ENCODE measurements at places on chromosomes 5 and 9.

DNA sequence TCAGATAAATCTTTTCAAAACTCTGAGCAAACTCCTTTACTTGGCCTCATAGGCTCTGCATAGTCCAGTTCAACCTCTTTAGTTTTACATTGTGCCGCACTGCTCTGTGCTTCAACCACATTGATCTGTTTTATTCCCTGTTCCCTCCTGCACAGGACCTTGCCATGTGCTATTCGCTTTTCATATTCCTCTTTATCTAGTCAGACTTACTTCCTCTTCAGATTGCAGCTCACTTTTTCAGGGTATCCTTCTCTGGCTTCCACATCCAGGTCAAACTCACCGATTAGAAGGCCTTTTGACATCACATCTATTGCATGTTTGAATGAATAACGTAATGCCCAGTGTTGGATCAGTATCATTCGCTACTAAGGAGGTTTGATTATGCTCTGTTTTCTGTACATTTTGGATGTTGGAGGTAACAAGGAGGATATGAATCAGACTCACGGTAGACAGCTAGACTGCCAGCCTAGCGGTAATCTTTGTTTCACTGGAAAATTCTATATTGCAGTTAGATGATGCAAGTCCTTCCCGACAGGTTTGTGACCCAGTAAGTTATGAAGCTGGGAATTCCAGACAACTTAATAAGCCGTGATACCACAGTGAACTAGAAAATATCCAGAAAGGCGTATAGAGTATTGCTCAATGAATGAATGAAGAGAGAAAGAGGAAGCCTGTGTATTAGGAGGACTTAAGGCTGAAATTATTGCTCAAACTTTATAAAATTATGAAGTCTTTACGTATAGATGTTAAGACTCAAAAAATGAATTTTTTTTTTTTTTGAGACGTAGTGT, 65.7 kb downstream of the IQGAP2 start:
- no peak for DNase-seq

DNA sequence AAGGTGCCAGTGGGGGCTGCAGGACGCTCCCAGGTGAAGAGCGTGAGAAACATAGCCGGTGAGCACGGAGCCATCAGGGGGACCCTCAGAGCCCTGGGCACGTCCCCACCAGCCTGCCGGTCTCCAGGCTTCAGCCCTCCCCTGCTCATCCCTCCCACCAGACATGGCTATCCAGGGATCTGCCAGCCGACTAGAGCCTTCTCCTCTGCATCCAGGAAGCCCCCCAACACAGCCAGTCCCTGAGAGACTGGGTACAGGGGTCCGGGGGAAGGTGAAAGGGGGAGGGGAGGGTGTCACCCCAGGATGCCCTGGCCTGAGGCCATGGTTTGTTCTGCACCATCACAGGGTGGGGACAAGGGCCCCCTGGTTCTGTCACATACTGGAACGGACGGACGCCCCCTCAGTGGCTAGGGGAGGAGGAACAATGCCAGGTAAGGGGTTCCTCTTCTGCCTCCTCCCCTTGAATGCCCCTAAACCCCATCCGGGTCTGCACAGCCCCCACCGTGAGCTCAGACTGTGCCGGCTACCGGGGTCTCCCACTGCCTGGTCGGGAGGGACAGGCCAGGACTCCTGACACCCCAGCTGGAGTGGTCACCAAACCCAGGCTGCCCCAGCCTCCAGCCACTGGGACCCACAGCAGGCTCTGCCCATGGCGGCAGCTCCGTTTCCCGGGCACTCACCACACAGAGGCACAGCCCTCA, 34.3 kb downstream of the NACC2 start:
- DNase-seq, result no peak

DNA sequence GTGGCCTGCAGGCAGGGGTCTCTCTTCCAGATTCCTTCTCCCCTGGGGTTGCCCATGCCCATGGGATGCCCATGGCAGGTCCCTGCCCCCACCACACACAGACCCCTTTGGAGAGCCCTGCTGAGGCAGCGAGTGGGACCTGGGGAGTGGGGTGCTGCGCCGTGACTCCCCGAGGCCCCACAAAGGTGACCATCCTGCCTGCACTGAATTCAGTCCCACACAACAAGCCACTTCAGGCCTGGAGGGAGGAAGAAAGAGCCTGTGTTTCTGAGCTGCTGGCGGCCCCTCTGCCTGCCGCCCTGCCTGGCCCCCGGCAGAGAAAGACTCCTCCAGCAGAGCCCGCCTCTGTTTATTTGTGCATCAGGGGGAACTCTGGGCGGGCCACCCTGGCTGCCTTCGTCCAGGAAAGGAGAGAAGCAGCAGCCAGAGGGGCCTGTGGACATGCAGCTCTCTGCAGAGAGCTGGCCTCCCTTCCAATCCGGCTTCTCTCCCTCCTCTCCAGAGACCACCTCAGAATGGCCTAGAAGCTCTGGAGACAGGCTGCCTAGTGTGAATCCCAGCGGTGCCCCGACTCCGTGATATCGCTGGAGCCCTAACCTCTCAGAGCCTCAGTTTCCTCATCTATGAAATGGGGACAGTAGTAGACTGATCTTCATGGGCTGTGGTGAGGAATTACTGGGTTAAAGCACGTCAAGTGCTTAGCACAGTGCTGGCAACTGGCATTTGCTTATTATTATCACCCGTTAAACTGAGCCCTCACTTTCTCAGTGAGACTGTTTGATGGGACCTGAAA, 72.9 kb downstream of the COL27A1 start:
- no peak for DNase-seq

GRCh38 chr5:173853370-173854131, 34.6 kb upstream of the CPEB4 start:
- no peak for DNase-seq

DNA sequence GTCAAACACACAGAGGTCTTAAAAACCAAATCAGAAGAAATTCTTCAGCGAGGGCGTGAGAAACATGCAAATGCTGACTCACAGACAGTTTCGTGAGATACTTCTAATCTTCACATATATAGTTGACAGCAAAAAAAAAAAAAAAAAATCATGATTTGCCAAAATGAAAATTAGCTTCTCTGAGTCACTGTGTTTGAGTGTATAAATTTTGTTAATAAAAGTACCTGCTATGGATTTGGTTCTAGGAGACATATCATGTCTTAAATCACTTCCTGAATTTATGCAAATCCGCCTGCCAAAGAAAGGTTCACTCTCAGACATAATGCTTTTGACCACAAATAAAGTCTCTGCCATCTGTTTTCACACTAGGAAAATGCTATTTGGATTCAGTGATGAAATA, 114.3 kb downstream of the SLC1A3 start:
- DNase-seq, result no peak

DNA sequence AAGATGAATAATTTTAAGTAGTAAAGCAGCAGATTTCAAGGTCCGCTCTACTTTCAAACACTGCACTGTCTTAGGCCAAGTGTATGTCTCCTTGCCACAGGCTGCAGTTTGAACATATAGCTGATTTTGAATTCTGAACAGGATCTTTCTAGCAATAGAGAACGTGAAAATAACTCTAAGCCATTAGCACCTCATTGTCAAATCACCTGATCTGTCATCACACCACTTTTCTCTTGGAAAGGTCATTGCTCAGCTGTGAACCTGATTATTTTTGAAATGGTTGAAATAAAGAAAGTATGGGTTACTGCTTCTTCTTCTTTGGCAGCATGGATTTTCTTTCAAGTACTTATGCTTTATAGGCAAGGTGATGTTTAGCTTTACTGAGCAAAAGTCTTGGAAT, 357.0 kb upstream of the RORB start:
- DNase-seq, result no peak

DNA sequence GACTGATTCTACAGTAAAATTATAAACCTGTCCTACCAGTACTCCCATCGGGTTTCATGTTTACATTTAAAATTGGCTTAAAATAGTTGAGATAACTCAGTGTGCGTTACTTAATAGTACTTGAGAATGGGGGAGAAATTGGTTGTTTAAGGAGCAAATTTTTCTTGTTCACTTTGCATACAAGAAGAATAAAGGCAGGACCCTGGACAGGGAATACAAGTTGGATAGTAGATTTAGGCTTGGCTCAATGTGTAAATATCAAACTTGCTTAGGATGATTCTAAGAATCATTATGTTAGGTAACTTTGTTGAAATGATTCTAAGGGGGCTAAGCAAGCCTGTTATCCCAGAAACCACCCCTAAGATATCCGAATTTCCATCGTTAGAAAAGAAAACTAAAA, 448.4 kb upstream of the TLE4 start:
- DNase-seq, result no peak

GRCh38 chr5:97400537-97400936, 217.5 kb upstream of the RIOK2 start:
- DNase-seq, result no peak

DNA sequence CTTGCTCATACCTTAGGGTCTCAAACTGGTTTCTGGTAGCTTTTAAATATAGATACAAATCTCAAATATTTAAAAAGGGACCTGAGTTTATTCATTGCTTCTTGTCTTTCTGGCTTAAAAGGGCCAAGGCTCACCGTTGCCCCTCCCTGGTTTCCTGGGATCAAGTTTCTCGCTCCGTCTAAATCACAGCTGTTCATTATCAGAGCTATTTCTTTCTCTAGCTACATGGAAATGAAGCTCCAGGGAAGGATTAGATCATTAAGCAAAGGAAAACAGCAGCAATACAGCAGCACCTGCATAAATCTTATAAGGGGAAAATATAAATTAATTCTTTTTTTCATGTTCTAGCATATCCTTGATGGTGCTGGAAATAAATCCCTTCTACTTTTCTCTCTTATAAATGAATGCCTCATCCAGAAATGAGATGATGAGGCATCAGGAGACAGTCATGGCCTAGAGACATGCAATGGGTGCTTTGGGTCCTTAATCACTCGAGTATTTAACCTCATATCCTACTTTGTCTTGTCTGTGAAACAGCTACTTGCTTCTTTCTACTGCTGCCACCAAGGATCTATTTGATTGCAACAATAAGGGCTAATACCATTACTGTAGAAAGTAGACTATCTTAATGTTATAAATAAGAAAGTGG, 320.1 kb downstream of the TRPM3 start:
- no peak for DNase-seq

GRCh38 chr5:65012301-65012892, 243.7 kb downstream of the CWC27 start:
- no peak for DNase-seq

DNA sequence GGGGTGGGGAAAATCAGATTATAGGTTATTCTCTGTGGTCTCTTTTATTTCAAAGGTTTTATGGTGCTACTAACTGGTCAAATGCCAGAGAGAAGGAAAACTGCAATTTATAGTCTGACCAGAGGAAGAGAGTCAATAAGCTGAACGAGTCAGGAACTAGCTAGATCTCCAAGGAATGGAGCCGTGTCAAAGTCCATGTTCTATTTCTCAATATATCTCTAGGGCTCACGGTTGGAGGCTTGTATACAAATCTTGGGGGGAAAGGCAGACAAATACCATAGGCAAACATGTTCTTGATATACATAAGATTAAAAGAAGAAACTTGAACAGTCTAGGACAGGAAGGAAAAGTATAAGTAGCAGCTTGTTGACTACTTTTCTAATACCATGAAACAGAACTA, 627.1 kb downstream of the PDE4D start:
- no peak for DNase-seq

DNA sequence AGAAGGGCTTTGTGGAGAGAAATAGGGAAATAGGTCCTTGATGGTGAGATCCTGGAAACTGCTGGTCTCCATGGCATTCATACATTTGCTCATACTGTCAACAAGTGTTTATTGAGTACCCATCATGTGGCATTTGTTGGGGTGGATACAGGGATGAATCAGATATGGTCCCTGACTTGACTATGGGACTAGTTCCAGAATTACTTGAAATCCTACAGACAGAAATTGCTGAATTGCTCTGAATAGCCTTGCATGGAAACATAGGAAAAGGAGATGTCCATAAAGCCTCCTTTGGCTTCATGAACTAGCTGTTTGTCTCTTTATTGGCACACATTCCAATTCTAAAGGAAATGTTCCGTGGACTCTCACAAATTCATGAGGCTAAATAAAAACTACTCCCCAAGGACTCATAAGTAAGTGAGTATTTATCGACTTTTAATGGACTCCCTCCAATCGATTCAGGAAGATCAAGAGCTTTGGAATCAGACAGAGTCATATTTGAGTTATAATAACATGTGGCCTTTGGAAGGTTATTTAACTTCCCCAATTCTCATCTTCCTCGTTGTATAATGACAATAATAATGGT, 122.4 kb upstream of the C6 start:
- DNase-seq, result no peak

DNA sequence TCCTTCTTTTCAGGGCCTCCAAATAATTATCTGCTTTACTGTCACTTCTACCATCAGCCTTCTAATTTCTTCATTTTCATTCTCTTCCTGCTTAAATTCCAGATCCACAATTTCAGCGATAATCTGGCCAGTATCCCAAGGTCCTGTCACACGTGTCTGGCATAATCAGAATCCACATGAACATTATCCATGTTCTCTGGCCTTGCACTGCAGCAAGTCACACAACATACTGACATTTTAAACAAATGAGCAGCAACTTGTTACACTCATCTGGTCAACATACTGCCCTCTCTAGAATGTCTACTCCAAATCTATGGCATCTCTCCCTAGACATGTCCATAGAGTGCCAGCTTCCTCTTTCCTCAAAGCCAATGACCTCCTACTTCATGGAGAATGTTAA, 43.8 kb upstream of the RASEF start:
- no peak for DNase-seq

GRCh38 chr5:14534773-14535172, 46.8 kb upstream of the OTULINL start:
- no peak for DNase-seq

DNA sequence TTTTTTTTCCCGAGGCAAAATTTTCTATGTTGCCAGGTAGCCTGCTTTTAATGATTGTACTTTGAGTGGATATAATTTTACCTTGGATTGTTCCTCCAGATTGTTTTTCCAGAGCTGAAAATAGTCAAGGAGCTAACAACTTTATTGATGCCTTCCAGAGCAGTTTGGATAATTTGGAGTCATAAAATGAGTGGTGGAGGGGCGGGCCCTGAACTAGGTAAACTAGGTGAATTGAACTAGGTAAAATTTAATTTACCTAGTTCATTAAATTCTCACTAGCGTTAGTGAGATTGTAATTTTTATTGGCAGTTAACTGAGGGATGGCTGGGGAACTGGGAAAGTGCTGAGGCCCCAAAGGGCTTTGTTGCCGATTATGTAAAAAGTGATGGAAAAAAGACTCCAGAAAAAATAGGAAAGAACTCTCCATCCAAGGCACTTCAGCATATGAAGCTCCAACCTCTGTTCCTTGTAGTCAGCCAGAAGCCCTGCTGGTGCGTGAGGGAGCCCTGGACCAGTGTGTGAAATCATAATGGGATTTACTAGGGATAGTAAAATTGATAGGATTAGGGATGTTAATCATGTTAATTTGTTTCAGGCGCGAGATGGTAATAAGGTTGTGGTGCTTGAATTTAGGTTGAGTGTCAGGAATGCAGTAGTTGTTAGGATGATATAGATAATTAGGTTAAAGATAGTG, 1.7 kb downstream of the DNAJC25 start:
- DNase-seq, result no peak

DNA sequence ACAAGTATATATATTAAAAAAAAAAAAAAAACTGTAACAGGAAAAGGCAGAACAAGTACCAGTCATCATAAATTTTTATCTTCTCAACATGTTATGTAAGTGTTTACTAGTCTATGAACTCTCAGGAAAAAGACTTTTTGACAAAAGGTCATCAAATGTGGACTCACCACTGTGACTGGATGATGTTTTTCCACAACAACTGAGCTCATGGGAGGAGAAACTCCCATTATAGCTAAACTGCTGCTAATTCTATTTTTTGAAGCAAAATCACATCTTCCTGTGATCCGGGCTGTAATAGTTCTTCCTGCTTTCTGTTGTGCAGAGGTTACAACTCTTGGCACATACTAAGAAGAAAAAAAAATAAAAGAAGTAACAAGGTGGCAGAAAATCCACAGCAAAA, 39.6 kb downstream of the POC5 start:
- no peak for DNase-seq
